Activated CD4-positive, alpha-beta memory T cell treated with anti-CD3 and anti-CD28 coated beads, Interleukin-2, amount 10 ng/mL, durations not matched to agents 7 days and 5 days (primary cell): ENCODE measurements at places on chromosomes 7 and 10. TPM values are rescaled to one million over a fixed set of nuclear protein-coding genes. Genes with fewer than 3 reads are reported as not detected.
A peak's percentile ranks its signal among the peaks of the same experiment; 100 is the strongest.

GRCh38 chr10:32347363-32348022 lies 535 bp upstream of the EPC1 start:
- H3K27ac ChIP-seq, result peak overlapping the region; percentile 68
- H3K27me3 ChIP-seq, result no peaks in the 10 kb centered on the region
- DNase-seq, result no peak

DNA sequence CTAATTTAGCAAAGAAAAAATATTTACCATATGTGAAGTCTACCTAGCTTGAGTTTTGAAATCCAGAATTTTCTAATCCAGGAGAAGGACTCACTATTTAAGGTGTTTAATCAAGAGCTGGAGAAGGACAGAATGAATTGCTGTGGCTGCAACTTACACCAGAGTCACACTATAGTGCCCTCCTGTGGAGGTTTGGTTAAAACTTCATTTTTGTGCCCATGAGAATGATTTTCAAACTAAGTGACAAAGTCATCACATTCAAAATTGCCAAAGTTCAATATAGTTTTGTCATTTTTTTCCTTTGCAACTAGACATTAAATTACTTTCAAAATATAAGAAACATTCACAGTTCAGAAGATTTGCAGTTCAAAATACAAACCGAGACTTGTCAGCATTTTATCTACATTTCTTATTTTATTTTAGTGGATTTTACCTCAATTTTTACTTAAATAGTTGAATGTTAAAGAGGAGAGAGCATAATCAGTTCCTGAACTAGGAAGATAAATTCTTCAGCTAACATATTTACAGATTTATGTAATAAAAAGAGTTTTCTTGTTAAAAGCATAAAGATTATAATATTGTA lies 70.7 kb downstream of the CABCOCO1 start:
- no peak overlapping the region for H3K4me3 ChIP-seq
- H3K27me3 ChIP-seq, result peaks cover 68% of the 10 kb centered on the region
- no peaks in the 10 kb centered on the region for H3K36me3 ChIP-seq
- no peak overlapping the region for H3K27ac ChIP-seq
- no peak for DNase-seq
- H3K4me1 ChIP-seq, result no peaks in the 10 kb centered on the region

The FAM25G gene
- not detected for total RNA-seq

DNA sequence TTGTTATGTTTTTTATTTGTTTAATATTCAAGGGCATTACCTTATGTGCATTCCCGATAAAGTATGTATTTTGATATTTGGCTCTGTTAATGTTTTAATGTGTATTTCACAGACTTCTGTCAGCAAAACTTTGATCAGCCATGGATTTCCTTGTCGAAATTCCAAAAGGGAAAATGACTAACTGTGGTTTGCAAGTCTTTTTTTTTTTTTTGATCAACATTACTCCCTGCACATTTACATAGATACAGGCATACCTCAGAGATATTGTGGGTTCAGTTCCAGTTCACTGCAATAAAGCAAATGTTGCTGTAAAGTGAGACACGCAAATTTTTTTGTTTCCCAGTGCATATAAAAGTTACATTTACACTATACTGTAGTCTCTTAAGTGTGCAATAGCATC lies 351.9 kb downstream of the CXCL12 start:
- no peak overlapping the region for H3K27ac ChIP-seq
- H3K27me3 ChIP-seq, result peaks cover 3% of the 10 kb centered on the region
- no peak for DNase-seq
- H3K4me1 ChIP-seq, result no peaks in the 10 kb centered on the region
- H3K36me3 ChIP-seq, result no peaks in the 10 kb centered on the region
- no peak overlapping the region for H3K4me3 ChIP-seq

The IGFBP1 gene
- total RNA-seq, result not detected

The TEX47 gene
- total RNA-seq, result not detected

DNA sequence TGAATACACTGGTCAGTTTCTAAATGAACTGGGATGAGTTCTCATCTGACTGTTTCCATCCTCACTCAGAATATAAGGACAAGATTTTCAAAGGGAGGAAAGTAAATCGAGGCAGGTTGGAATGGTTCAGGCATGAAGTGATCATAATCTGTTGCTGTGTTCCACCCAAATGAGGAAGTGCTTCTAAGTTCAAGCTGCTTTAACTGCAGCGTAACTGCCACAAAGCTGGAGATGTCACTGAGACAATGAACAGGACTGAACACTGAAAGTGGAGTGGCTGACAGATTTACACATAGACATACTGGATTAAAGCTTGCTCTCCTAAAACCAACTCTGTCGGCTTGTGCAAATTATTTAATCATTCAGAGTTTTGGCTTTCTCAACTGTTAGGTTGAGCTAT lies 66.6 kb downstream of the GPR37 start:
- H3K27ac ChIP-seq, result no peak overlapping the region
- no peaks in the 10 kb centered on the region for H3K4me1 ChIP-seq
- H3K4me3 ChIP-seq, result no peak overlapping the region
- H3K27me3 ChIP-seq, result no peaks in the 10 kb centered on the region
